ENCODE measurements at places on chromosomes 4 and X.

DNA sequence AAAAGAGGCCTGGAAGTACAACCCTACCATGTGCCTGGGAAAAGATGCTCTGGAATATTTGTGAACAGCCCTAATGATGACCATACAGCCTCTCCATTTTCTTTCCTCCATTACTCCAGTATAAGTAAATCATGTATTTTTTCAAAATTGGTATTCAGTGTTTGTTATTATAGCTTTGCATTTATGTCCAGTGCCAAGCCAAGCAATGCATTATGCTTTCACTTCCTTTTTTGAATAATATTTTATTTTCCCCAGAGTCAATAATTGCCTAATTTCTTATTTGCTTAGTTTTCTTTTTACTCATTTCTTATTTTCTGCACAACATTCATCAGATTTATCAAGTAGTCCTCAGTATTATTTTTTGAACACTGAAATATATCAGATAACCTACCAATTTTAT, 49.3 kb upstream of the EOLA2 start:
- DNase-seq: no peak

DNA sequence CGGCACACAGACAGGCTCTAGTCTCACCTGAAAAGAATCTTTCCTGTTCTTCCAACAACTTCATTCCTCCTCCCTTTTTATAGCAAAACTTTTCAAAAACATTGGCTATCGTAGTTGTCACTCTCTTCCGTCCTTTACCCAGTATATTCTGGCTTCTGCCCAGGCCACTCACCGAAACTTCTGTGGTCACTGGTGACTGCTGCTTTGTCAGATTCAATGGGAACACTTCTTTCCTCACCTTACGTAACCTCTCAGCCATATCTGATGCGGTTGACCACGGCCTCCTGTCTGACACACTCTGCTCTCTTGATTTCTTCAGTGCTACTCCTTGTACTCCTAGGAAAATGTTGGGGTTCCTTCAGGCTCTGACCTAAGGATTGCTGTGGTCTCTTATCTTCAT, 9.2 kb upstream of the RNF150 start:
- DNase-seq: no peak

DNA sequence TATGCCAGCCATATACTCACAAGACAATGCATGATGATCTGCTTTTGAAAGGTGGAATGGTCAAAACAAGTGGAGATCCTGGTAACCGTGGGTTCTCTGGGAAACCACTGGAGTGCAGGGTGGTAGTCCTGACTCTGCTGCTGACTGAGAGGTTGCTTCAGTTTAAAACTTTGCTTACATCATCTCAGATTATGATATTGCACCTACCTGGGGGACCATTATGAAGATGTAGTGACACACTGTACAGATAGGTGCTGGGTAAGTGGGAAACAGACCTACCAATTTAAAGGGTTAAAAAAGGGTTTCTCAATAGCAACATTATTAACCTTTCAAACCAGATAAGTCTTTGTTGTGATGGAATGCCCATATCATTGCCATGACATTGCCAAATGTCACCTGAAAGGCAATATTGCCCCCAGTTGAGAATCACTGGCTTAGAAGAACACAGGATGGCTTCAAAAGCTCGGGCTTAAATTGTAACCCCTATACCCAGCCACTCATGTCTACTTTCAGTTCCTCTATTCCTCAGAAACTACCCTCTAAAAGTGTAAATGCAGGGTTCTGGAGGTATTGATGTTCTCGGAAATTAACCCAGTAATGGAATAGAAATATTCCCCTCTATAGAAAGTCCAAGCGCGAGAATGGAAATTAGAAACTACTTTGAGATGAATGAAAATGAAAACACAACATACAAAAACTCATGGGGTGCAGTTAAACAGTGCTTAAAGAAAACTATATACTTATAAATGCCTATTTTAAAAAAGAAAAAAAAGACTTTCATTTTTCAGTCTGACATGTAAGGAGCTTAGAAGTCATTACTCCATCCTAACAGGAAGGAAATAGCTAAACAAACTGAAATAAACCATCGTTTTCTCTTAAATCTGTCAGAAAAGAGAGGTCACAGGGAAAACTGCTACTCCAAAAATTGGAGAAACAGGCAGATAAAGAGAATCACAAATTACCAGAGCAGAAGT, 65.8 kb downstream of the ARHGEF6 start:
- DNase-seq: no peak

- DNase-seq: no peak
Measured at GRCh38 chr4:134117392-134118183, 84.0 kb downstream of the PABPC4L start.

DNA sequence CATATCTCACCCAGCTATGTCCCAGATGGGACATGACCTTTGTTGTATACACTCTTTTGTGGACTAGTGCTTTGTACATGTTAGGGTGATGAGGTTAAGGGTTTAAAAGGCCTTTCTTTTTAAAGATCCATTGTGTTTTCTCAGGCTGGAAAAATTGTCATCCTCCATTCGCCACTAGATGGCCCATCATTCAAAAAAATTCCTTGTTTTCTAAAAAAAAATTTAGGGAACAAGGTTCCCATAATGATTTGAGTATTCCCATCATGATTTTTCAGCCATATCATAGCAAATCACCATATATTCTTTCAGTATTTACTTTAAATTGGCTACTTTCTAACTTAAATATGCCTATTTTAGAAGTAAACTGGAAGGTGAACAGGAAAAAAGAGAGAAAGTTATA, 91.9 kb upstream of the TMEM164 start:
- no peak for DNase-seq

DNA sequence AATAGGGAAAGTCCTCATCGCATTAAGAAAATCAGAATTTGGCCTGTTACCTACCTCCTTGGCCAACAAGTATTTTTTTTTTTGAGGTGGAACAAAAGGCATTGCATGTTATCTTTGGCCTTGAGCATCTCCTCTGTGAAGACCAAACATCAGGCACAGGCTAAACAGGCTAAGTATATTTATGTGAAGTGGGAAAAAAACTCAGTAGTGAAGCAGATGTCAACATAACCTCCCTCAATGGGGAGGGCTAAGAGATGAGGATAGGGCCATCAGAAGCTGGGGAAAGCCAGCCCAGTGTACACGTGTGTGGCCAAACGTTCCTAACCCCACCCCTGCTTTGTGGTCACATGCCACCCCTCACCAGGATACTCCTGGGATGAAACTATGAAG, 102.5 kb downstream of the FNIP2 start:
- DNase-seq: no peak

DNA sequence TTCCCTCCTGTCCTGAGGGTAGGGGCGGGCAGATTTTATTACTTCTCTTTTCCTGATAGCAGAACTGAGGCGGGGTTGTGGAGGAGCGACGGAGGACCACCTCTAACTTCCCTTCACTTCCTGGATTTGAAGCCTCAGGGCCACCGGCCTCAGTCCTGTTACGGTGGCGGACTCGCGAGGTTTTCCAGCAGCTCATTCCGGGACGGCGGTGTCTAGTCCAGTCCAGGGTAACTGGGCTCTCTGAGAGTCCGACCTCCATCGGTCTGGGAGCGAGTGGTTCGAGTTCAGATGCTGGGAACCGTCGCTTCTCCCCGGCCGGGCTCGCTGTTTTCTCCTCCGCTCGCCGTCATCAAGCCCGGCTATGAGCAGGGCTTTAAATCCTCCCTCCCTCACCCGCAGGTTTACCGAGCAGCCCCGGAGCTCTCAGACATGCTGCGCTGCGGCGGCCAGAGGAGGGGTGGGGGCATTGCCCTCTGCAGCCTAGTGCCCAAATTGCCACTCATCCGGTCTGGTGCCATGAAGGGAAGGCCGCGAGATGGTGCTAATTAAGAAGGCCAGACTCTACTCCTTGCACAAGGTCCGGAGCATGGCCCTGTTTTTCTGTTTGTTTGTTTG, 23.3 kb downstream of the HAND2 start:
- DNase-seq: no peak

DNA sequence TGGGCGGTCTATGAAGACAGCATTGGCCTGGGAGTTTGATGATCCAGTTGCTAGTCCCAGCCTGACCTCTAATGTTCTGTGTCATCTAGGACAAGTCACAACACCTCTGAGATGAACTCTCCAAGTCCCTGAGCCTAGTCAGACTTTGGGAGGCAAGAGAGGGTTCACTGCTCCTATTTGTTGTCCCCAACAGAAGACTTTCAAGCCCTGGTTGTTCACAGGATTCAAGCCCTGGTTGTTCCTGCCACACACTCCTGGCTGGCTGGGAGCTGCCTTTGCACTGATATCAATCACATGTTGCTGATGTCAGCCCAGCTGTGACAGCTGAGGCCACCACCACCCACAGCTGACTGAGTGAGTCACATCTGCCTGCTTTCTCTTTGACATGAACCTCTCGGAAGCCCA, 253.2 kb upstream of the RASGEF1B start:
- no peak for DNase-seq

- DNase-seq: no peak
Measured at GRCh38 chr4:147772056-147772455, 40.2 kb downstream of the ARHGAP10 start.

DNA sequence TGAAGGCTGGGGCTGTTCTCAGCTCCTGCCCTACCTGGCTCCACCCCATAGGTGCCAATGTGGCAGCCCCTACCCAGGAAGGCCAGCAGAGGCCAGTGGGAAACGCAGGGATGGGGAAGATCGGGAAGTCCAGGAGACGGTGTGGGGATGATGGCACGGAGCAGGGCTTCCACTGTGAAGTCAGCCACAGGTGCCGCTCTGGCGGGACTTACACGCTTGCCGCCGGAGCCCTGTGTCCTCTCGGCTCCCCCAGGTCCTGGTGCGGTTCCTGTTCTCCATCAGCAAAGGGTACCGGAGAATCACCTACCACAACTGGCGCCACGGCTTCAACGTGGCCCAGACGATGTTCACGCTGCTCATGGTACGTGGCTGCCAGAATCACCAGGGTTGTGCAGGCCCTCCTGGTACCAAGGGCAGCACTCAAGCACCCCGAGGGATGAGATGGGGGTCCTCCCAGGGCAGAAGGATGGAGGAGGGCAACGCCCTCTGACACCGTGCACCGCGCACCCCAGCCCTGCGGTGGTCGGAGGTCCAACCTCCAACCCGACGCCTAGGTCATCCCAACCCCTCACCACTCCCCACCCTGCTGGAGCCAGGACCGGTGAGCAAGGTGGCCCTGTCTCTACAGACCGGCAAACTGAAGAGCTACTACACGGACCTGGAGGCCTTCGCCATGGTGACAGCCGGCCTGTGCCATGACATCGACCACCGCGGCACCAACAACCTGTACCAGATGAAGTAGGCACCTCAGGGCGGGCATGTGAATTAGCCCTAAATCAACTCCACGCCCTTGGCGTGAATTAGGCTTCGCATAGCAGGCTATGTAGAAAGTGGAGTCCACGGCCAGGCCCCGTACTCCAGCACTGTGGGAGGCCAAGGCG, 12.0 kb downstream of the ATP5ME start:
- no peak for DNase-seq

DNA sequence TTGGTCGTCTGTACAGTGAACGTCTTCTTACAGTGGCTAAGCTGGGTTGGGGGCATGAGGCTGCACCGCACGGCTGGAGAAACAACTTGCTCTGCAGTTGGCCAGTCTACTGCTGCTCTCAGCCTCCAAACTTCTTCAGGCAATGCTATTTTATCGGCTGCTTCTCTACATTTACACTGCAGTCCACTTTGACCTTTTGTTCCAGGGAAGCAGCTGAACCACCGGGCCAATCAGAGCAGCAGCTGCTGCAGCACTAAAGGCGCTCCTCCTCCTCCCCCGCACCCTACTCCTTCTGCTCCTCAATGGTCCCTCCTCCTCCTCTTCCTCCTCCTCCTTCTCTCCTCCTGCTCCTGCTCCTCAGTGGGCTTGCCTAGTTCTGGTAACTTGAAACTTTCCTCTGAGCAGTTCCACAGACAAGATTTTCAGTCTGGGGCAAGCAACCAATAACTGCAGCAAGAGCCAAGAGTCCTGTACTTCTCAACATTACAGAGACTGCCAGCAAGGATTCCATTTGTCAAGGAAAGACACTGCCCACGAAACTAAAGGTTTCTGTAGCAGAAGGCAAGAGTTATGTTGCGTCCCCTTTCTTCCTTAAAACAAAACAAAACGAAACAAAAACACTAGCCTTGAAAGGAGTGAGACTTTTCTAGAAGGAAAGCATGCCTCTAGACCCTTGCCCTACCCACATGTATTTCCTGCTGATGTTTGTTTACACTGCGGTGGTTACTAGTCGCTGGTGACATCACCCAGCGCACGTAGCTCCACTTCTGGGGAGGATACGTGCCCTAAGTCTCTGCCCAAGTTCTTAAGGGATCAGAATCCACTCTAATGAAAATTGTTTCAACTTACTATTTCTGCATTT, 125.7 kb upstream of the NAP1L5 start:
- DNase-seq: peak; percentile 83

DNA sequence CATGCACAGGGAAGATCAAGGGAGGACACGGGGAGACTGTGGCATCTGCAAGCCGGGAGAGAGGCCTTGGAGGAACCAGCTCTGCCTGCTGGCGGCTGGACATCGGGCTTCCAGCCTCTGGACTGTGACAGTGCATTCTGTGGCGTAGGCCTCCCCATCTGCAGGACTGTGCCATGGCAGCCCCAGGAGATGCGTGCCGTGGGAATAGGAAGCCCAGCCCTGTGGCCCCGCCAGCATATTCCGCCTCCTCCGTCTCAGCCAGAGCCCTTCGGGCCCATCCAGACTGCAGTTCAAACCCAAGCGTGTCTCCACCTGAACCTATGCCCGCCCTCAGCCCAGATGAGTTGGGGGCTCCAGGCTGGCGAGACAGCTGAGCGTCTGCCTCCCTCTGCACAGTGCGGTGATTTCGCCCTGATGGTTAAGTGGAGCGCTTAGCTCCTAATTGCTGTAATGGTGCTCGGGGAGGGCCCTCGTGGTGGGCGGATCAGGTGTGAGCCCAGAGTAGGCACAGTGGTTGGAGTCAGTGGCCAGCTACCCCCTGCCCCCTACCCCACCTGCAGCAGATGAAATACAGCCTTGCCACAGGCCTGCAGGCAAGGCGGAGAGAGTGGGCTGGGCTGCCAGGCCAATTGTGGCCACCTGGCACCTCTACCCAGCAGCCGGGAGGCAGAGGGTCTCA, 133.9 kb downstream of the HMX1 start:
- DNase-seq: no peak

GRCh38 chr4:149291463-149291862, 524.2 kb downstream of the IQCM start:
- no peak for DNase-seq

DNA sequence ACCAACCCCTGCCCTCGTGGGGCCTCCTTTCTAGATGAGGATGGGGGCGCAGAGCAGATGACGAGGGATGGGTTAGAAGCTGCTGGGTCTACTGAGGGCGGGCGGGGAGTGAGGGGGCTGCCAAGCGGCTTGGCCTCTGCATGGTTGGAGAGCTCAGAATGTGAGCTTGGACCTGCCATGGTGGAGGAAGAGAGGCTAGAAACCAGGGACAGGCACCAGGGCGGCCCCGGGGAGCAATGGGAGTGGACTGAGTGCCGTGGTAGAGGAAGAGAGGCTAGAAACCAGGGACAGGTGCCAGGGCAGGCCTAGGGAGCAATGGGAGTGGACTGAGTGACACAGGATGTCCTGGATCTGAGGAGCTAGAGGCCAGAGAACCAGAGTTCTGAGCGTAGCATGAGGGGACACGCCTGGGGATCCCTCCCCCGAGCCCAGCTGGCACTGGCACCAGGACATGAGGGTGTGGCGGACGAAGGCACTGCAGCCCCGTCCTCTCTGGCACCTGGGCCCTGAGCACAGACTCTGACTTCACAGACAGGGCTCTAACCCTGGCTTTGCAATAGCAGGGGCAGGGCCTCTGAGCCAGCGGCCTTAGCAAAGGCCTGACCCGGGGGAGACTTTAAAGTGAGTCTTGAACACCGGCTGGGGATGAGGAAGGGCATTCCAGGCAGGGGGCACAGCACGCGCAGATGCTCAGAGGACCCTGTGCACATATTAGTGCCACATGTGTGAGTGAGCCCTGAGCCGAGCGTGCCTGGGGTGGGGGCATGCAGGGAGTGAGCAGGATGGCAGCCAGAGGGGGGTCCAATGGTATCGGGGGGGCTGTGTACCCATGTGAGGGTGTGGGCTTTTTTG, 214.0 kb upstream of the PSAPL1 start:
- DNase-seq: no peak
